ENCODE measurements at places on chromosomes 12 and 14. TPM values are rescaled to one million over a fixed set of nuclear protein-coding genes. Genes with fewer than 3 reads are reported as not detected.
A peak's percentile ranks its signal among the peaks of the same experiment; 100 is the strongest.

- H3K4me3 ChIP-seq = no peak overlapping the region
- H3K27me3 ChIP-seq = no peaks in the 10 kb centered on the region
- DNase-seq = no peak
Observed at GRCh38 chr12:106386813-106387535, 29.4 kb downstream of the POLR3B start.

The RDH16 gene
- 0.34 TPM for total RNA-seq

GRCh38 chr14:22479132-22479531 lies 109.9 kb downstream of the DAD1 start:
- H3K4me1 ChIP-seq = no peaks in the 10 kb centered on the region
- no peak for DNase-seq
- H3K27me3 ChIP-seq = no peaks in the 10 kb centered on the region
- peak overlapping the region; percentile 55 for H3K4me3 ChIP-seq
- no peaks in the 10 kb centered on the region for H3K36me3 ChIP-seq

DNA sequence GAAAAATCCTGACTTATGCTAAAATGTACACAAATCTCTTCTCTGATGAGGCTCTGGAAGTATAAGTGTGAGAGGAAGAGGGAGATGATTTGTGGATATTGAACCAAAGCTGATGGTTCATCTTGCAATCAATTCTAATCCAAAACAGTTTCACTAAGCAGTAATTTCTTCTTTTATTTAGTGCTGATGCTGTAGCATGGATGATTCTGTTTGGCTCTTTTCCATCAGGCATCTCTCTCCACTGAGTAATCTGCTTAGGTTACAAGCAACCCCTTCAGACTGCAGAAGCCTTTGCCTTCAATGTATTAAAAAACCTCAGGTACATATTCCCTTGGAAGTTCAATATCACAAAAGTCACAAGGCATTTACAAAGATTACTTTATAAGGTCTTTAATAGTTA lies 159.1 kb upstream of the CCDC198 start:
- no peaks in the 10 kb centered on the region for H3K4me1 ChIP-seq
- DNase-seq = no peak
- no peaks in the 10 kb centered on the region for H3K27me3 ChIP-seq
- H3K4me3 ChIP-seq = no peak overlapping the region

The AMDHD1 gene
- 0.78 TPM for total RNA-seq

DNA sequence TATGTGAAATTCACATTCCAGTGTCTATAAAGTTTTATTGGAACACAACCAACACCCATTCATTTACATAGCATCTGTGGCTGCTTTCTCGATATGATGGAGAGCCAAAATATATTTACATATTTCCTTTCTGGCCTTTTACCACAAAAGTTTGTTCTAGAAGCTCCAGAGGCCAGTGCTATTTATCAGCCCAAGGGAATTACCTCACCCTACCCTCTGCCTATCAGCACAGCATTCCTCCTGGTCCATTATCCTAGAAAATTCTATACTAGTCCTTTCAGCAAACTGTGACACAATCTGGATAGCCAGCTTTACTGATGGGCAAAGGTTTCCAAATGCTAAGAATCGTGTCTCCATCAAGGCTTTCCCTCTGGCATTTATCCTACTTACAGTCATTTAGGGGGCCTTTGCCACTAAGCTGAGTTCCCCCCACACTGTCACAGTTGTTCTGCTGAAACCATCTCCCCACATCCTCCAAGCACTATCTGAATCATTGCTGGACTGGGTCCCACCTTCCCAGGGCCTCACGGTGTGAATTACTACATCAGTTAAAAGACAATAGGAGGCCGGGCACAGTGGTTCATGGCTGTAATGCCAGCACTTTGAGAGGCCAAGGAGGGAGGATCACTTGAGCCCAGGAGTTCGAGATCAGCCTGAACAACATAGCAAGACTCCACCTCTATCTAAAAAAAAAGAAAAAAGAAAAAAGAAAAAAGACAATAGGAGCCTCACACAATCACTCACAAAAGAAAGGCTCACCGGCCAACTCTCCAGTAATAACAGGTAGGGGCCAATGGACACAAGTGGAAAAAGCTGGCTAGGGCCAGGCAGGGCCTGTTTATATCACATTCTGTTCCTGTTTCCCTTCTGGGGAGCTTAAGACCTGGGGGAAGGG lies 12.1 kb downstream of the SYNE3 start:
- DNase-seq = no peak
- H3K36me3 ChIP-seq = peaks cover 41% of the 10 kb centered on the region
- H3K4me3 ChIP-seq = no peak overlapping the region
- H3K4me1 ChIP-seq = peaks cover 72% of the 10 kb centered on the region

- H3K36me3 ChIP-seq = peaks cover 72% of the 10 kb centered on the region
- no peaks in the 10 kb centered on the region for H3K4me1 ChIP-seq
- no peaks in the 10 kb centered on the region for H3K27me3 ChIP-seq
- DNase-seq = no peak
- no peak overlapping the region for H3K4me3 ChIP-seq
- H3K27ac ChIP-seq = no peak overlapping the region
Observed at GRCh38 chr12:132734206-132734605, 23.6 kb downstream of the PGAM5 start.

The DPPA3 gene
- not detected for total RNA-seq

DNA sequence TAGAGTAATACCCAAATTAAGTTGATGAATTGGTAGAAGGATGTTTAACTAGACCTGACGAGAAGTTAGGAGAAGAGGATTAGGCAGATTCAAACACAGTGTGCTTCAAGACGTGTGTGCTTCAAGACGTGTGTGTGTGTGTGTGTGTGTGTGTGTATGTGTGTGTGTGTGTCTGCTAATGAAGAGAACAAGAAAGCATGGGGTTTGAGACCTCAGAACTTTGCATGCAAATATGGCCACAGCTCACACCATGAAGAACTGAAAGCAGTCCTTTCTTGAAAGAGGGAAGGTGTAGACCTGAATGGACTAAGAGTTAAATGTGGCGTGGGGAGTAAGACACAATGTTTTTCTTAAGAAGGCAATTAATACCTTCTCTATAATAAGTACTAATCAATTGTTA lies 32.5 kb upstream of the SSPN start:
- no peaks in the 10 kb centered on the region for H3K27me3 ChIP-seq
- no peak overlapping the region for H3K4me3 ChIP-seq
- no peak overlapping the region for H3K27ac ChIP-seq
- no peaks in the 10 kb centered on the region for H3K4me1 ChIP-seq
- no peak for DNase-seq

DNA sequence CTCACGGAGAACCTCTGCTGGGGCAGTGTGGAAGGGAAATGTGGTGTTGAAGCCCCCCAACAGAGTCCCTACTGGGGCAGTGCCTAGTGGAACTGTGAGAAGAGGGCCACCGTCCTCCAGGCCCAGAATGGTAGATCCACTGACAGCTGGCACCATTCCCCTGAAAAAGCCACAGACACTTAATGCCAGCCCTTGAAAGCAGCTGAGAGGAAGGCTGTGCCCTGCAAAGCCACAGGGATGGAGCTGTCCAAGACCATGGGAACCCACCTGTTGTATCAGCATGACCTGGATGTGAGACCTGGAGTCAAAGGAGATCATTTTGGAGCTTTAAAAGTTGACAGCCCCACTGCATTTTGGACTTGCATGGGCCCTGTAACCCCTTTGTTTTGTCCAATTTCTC lies 363.5 kb upstream of the PRICKLE1 start:
- no peak for DNase-seq
- no peaks in the 10 kb centered on the region for H3K27me3 ChIP-seq
- no peaks in the 10 kb centered on the region for H3K36me3 ChIP-seq
- no peaks in the 10 kb centered on the region for H3K4me1 ChIP-seq
- H3K27ac ChIP-seq = no peak overlapping the region
- H3K4me3 ChIP-seq = no peak overlapping the region

The TMCC3 gene
- total RNA-seq = 0.78 TPM

The NRIP2 gene
- not detected for total RNA-seq

The TAS2R30 gene
- 4.9 TPM for total RNA-seq

DNA sequence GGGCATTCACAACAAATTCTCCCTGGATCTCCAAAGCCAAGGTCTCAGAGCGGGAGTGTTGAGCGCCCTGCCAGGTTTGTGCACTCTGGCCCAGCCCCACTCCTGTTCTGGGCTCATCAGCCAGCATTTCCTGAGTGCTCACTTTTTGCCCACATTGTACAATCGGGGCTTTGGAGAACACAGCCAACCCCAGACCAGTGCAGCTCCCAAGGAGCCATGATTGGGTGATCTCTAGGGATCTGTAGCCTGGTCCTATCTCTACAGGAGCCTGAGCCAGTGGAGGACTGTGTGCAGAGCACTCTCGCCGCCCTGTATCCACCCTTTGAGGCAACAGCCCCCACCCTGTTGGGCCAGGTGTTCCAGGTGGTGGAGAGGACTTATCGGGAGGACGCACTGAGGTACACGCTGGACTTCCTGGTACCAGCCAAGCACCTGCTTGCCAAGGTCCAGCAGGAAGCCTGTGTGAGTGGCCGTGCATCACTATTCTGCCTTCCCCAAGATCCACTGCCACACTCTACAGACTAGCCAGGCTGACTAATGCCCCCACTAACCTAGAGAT lies 2.8 kb downstream of the ARHGEF40 start:
- no peak overlapping the region for H3K4me3 ChIP-seq
- H3K4me1 ChIP-seq = peaks cover 37% of the 10 kb centered on the region
- DNase-seq = no peak
- H3K27ac ChIP-seq = no peak overlapping the region

- no peak overlapping the region for H3K4me3 ChIP-seq
- H3K4me1 ChIP-seq = peaks cover 32% of the 10 kb centered on the region
- no peak for DNase-seq
- H3K27me3 ChIP-seq = no peaks in the 10 kb centered on the region
- peak overlapping the region; percentile 8 for H3K27ac ChIP-seq
Observed at GRCh38 chr12:9643266-9643660, 26.2 kb upstream of the CLEC2D start.

DNA sequence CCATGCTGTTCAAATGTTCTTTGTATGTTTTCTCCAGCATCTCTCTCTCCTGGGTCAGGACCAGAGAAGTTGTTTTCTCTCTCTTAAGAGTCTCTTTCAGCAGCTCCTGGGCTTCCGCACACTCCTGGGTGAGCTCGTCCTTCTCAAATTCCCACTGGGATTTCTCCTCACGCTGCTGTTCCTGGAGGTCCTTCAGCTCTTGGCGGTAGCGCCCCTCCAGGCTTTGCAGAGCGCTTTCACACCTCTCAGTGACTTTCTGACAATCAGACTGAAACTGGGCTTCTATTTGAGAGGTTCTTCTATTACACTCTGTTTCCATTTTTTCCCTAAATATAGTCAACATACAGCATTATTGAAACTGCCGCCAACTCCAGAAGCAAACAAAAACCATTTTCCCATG lies 72.7 kb downstream of the NIN start:
- H3K36me3 ChIP-seq = peaks cover 93% of the 10 kb centered on the region
- DNase-seq = no peak

The WNT5B gene
- total RNA-seq = not detected

- peaks cover 24% of the 10 kb centered on the region for H3K4me1 ChIP-seq
- no peak for DNase-seq
- no peak overlapping the region for H3K4me3 ChIP-seq
- H3K27ac ChIP-seq = no peak overlapping the region
- H3K27me3 ChIP-seq = no peaks in the 10 kb centered on the region
- H3K36me3 ChIP-seq = peaks cover 24% of the 10 kb centered on the region
Observed at GRCh38 chr12:110498984-110499706, 2.8 kb downstream of the VPS29 start.

The COX8C gene
- not detected for total RNA-seq

DNA sequence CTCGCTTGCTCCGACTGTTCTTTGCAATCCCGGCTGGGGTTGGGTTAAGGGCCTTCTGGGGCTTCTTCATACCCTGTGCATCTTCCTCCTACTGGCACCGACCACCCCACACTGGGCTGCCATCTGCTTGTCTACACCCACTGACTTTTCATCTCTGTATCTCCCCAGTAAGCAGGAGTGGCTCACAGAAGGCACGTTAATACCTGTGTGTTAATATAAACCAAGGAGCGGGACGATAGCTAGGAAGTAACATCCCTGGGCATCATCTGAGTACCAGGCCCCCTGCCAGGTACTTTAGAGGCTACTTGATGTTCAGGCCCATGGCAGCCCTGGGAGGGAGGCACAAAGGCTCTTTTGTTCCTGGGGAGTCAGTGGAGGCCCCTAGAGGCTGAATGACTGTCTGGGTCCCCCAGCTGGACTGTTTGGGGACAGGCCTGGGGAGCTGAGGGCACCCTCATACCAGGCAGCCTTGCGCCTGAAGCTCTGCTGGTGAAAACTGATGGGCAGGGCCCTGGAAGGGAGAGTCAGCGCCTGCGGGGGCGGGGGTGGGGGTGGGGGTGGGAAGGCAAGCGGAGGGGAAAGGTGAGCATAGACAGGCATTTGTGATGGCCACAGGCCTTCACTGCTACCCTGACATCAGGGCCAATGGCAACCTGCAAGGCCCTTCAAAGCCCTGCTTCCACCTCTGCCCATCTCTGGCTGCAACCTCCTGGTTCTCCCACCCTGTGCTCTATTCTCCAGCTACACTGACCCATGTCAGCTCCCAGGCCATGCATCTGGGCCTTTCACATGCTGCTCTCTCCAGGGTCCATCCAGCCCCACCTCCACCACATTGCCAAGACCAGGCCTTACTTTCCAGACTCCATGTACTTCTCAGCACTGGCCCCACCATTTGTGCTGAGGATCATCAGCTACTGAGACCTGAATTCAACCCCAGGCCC lies 34.2 kb upstream of the DEGS2 start:
- no peaks in the 10 kb centered on the region for H3K27me3 ChIP-seq
- peaks cover 21% of the 10 kb centered on the region for H3K4me1 ChIP-seq
- DNase-seq = no peak
- H3K27ac ChIP-seq = peak overlapping the region; percentile 33
- no peaks in the 10 kb centered on the region for H3K36me3 ChIP-seq
- peak overlapping the region; percentile 31 for H3K4me3 ChIP-seq

DNA sequence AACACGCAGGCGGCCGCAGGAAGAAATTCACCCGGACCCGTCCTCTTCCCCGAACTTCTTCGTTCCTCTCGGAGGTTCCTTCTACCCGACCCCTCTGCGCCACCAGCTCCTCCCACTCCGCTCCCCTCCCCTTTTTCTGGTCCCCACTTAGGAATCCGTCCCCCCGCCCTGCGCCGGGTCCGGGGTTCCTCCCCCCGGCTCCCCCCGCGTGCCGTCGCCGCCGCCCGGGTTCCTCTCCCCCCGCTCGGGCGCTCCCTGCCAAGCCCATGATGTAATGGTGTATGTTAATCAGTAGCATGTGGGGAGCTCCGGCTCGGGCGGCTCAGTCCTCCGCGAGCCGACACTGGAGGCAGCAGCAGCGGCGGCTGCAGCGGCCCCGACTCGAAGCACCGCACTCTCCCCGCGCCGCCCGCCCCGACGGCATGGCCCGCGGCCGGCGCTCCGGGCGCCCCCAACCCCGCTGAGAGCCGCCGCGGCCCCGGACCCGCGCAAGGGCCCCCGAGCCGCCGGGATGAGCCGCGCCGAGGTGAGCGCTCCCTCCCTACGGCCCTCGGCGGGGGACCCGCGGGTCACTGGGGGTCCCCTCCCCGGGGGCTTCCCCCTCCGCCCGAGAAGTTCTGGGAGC lies 1.0 kb upstream of the SAMD4A start:
- peak overlapping the region; percentile 80 for H3K4me3 ChIP-seq
- peak overlapping the region; percentile 62 for H3K27ac ChIP-seq
- peak; percentile 88 for DNase-seq

The KRT77 gene
- total RNA-seq = 0.11 TPM

The KRT74 gene
- 0.34 TPM for total RNA-seq

GRCh38 chr12:3885277-3886094 lies 12.3 kb upstream of the PARP11 start:
- H3K27me3 ChIP-seq = no peaks in the 10 kb centered on the region
- no peak overlapping the region for H3K4me3 ChIP-seq
- DNase-seq = peak; percentile 27
- no peak overlapping the region for H3K27ac ChIP-seq

The SLIRP gene
- 49.7 TPM for total RNA-seq

The RPL36AL gene
- total RNA-seq = 370 TPM
